ENCODE measurements at places on chromosomes 5 and 9.

DNA sequence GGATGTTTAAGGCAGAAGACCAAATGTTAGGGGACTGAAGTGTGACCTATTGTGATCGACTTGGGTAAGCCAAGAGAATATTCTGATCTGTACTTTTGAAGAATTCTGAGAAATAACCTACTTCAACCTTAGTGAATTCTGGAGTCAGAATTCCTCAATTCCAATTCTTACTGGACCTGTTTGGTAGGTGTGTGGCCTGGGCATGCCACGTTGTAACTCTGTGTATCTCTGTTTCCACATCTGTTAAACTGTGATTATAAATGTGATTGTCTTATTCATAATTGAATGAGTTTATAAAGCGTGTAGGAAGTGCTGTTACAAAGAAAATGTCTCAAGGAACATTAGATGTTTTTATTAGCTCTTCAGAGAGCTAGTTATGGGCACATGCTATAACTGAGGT lies 64.5 kb downstream of the TUSC1 start:
- DNase-seq = no peak

- DNase-seq = peak; percentile 64
Measured at GRCh38 chr5:139638090-139638735, 9.9 kb upstream of the CXXC5 start.

DNA sequence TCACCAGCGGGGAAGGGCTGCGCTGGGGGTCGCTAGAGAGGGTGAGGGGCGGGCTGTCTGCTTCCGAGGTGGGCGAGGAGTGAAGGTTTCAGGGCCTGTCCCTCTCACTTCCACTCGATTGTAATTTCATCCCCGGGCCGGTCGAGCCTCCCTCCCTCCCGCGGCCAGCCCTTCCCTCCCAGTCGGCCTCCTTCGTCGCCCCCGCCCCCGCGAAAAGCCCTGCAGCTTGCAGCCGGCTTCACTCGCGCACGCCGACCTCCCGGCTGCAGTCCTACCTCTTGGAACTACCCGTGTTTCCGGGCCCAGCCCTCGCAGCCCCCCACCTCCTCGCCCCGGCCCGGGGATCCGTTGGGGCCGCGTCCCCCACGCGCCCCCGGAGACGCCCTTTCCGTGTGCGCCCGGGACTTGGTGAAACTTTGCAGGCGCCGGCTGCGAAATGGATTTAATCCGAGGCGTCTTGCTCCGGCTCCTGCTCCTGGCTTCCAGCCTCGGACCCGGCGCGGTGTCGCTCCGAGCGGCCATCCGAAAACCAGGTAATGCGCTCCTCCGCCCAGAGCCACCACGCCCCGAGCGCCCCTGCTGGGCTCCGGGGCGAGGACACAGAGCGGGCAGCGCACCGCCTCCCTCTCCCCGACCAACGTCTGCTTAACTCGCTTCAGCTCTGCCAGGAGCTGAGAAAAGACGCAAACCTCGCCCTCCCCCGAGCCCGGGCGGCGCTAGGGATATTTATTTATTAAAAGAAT lies at the start of gene EGFLAM:
EGFLAM (plus strand) TSS at position 241 of the 743 bp plus-strand sequence; CDS start at position 437, 196 bp downstream.
- DNase-seq = no peak

GRCh38 chr9:114216081-114216480 lies 60.7 kb downstream of the COL27A1 start:
- peak; percentile 69 for DNase-seq

DNA sequence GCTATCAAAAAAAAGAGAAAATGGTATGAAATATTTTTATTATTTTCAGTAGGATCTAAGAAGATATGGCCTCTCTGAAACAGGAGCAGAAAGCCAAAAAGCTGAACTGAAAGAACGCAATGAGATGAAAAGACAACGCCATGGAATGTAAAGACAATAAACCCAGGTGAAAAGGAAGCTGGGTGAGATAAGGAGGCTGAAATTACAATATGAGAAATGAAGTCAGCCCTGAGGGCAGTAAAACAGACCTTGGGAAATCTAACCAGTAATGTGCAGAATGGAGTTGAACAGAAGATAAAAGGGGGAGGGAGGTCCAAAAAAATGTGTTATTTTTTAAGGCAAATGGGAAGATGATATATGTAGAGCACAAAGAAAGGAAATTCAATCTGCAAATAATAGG lies 265.3 kb downstream of the ENC1 start:
- no peak for DNase-seq

DNA sequence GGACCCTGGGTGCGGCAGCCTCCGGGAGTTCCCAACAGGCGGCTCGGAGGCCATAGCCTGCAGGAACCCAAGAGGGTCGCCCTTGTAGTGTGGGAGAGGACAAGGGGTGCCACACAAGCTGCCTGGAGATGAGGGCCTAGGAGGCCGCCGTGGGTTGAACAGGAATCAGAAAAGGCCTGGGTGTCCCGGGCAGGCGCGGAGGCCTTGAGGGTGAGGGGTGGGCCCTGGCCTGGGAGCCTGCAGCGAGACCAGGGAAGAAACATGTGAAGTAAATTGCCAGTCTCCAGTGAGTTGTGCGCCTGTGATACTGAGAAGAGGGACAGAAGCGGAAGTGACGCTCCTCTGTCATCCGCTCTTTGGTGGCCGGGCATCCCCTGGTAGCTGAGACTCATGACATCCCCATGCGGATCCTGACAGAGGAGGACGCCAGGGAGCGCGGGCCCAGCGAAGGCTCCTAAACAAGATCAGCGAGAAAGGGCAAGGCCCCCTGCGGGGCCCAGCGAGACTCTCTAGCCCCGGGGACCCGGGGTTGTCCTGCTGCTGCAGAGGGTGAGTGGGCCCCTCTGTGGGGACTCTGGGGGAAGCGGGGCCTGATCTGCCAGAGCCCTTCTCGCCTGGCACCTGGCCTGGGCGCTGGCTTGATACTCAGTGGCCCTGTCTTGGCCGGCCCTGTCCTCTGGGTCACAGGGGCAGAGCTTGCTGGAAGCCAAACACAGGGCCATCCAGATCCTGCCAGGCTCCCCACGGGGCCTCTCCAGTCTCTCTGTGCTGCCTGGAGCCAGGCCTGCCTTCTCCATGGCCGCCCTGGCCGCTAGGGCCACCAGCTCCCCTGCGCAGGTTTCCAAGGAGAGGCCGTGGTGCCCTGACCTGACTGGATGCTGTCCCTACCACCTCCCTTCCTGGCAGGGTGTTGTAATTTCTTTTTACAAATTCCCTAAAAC lies 788.4 kb downstream of the TLE4 start:
- no peak for DNase-seq

GRCh38 chr5:173315495-173316338 lies 12.5 kb downstream of the STC2 start:
- DNase-seq = peak; percentile 94

- no peak for DNase-seq
Measured at GRCh38 chr5:140560227-140560626, 3.0 kb upstream of the SRA1 start.

GRCh38 chr5:123856766-123857165 lies 344.8 kb downstream of the CSNK1G3 start:
- DNase-seq = no peak

DNA sequence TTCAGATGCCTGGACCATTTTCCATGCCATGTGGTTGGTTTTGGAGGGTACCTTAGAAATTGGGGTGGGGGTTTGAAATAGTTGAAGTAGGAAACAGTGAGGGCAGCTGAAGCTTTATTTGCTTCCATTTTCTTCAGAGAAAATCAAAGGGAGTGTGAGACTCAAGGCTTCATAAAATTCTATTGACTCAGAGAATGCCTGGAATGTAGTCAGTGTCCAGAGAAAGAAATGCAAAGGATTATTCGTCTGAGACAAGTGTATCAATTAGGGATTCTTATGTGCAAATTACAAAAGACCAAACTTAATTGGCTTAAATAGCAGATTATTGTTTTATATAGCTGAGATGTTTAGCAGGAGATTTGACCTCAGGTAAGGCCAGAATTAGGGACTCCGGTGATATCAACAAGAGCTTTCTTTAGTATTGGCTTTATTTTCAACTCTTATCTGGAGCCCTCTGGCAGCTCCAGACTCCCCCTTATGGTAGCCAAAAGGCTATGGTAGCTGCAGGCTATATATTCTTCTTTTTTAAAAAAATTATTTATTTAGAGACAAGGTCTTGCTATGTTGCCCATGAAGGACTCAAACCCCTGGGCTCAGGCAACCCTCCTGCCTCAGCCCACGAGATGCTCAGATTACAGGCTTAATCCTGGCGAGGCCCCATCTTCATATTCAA lies 38.9 kb downstream of the PTTG1 start:
- peak; percentile 59 for DNase-seq

DNA sequence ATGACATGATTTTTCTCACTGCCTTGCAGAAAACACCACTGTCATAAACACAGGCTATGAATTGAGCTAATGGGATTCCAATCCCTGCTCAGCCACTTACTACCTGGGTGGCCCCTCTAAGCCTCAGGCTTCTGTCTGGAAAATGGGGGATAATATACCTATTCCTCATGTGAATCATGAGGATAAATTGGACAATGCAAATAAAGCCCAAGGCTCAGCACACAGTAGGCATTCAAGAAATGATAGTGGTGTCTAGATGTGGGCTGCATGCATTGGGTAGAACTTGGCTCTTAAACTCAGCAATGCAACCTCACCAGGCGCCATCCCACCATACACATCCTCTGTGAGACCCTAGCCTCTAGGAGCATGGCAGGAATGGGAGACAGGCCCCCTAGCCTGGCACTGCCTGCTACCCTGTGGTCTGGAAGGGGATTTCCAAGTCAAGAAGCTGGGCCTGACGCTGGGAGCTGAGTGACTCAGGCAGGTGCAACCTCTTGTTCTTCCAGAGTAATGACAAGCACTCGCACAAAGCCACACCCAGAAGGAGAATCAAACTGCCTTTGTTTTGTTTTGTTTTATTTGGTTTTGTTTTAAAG lies 2.3 kb upstream of the TNIP1 start:
- no peak for DNase-seq

- DNase-seq = no peak
Measured at GRCh38 chr5:10746711-10747110, 14.3 kb downstream of the DAP start.

DNA sequence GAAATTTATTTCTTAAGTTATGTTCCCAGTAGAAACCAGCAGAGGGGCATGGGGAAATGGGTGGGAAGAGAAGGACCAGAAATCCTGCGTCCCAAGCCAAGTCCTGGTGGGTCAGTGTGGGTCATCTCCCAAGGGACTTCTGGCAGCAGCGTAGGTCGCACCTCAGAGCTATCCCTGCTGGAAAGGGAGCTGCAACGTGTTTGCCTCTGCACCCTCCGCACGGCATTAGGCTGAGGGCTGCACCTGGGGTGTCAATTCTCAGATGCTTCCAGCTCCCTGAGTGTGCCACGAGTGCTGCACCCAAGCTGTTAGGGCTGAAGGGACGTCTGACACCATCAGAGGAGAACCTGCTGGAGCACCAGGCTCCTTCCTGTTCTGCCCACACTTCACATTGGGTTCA lies 182.8 kb downstream of the CACNA1B start:
- no peak for DNase-seq

GRCh38 chr5:175544108-175544511 lies 65.8 kb downstream of the SFXN1 start:
- DNase-seq = no peak

DNA sequence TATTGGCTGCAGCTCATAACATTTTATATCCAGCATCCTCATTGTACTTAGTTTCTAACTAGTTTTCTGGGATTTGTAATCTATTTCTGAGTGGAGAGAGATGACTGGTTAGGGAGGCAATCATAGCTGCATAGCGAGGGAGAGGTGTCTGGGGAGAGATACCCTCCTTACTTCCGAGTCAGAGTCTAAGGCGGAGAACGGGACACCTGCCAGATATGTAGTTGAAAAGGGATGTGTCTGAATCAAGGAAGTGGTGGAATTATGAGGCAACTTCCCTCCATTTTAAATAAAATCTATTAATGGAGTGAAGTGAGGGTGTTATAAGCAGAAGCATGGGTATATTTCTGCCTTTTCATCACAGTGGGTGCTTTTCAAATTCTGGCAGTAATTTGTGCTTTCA lies 126.5 kb downstream of the MAST4 start:
- no peak for DNase-seq

DNA sequence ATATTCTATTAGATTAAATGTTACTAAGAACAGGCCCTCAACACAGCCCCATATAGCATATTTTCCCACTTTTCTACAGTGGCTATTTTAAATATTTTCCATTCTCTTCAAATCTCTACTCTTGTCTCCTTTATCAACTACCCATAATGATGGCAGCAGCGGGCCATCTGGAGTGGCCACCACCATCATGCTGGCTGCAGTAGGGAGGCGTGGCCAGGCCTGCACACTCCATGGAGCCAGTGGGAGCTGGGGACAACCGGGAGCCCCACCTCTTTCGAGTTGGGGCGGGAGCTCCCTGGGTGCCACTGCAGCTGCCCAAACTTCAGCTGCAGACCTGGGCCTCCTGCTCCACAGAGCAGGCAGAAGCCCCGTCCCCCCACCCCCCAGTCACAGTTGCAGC lies 98.4 kb upstream of the RANBP6 start:
- no peak for DNase-seq

GRCh38 chr9:27763831-27764230 lies 190.6 kb upstream of the C9orf72 start:
- DNase-seq = no peak

DNA sequence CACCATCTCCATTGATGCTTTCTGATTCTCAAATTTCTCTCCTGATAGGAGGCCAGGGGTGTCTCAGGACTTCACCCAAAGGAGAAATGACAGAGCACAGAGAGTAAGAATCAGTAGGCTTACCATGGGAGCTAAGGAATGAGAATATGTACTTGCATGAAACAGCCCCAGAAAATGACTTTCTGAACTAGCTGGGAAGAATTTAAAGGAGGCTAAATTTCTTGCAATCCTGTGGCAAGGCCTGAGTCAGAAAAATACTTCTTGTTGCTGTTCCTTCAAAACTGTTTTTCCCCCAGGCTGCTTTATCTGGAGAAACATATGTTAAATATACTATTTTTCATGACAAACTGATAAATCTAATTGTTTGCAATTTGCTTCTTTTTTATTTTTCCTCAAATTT lies 53.4 kb upstream of the FBXL7 start:
- peak; percentile 78 for DNase-seq

GRCh38 chr9:106941916-106942315 lies 79.0 kb downstream of the ZNF462 start:
- DNase-seq = no peak

- DNase-seq = peak; percentile 51
Measured at GRCh38 chr5:83900306-83900705, 179.7 kb upstream of the HAPLN1 start.

DNA sequence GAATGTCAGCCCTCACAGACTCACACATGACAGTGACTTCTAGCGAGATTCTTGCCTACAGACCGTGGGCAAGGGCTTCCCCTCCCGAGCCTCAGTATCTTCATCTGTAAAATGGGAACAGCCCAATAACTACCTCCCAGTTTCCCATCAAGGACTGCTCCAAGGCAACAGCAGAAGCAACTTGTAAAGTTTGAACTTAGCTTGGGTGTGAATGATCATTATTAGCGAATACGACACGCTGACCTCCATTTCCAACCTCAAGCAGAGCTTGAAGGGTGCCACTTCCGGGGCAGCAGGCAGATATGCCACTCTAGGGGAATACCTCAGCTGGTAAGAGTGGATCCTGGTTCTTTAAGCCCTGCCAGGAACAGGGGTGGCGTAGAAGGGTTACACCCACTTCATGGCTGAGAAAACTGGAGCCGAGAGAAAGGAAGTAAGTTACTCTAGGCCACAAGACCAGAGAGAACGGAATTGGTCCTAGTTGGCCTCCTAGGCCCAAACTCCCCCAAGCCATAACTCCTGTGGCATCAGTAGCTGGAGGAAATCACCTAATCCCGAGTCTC lies 2.0 kb downstream of the RNF44 start:
- DNase-seq = no peak
